ENCODE measurements at places on chromosomes 2 and 18. TPM values are rescaled to one million over a fixed set of nuclear protein-coding genes. Genes with fewer than 3 reads are reported as not detected.

CELF4 gene
- total RNA-seq = not detected

- no peak overlapping the region for H3K4me3 ChIP-seq
- H3K36me3 ChIP-seq = no peaks in the 10 kb centered on the region
- no peaks in the 10 kb centered on the region for H3K27me3 ChIP-seq
- H3K4me1 ChIP-seq = peaks cover 8% of the 10 kb centered on the region
These were observed 2.1 kb upstream of the TCF7L1 start for GRCh38 chr2:85131116-85131515.

DNA sequence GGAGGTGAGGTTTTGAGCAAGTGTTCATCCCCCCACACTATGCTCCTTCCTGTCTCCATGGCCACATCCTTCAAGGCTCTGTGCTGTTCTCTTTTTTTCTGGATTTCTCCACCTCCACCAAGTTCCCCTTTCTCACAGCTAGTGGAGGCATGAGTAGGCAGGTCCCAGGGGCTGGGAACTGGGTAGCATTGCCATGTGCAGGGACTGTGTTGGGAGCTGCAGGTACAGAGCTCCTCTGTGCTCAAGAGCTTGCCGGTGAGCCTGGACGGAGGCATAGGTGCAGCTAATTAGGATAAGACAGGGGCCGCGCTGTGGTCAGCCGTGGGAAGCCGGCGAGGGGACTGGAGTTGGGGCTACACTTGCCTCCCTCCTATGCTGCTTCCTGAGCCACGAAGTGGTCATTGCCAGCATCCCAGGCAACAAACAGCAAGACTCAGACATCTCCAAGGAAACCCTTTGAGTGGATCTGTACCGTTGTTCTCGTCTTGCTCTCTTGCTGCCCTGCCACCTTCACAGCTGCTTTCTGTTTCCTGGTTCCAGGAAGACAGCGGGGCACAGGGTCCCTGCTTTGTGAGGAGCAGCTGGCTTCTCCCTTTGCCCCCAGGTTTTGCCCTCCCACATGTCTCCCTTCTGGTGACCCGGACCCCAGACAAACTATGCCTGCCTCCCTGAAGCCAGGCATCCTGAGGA, 36.9 kb downstream of the ATOH8 start:
- H3K27ac ChIP-seq = peak overlapping the region; percentile 79
- H3K4me1 ChIP-seq = peaks cover 95% of the 10 kb centered on the region
- no peaks in the 10 kb centered on the region for H3K27me3 ChIP-seq

KIAA1328 gene
- 14.4 TPM for total RNA-seq

GRCh38 chr2:207625014-207625907, at the start of gene METTL21A:
Gene METTL21A (minus strand): TSS chr2:207625394. CDS start chr2:207624375, 1,019 bp downstream.
- H3K27me3 ChIP-seq = no peaks in the 10 kb centered on the region
- peak within 1 kb of the TSS; percentile 86 for H3K27ac ChIP-seq
- H3K4me1 ChIP-seq = no peaks in the 10 kb centered on the region
- peak within 1 kb of the TSS; percentile 98 for H3K4me3 ChIP-seq
- peaks cover 3% of the 10 kb centered on the region for H3K36me3 ChIP-seq

RIT2 gene
- not detected for total RNA-seq

NPPC gene
- total RNA-seq = not detected

DNA sequence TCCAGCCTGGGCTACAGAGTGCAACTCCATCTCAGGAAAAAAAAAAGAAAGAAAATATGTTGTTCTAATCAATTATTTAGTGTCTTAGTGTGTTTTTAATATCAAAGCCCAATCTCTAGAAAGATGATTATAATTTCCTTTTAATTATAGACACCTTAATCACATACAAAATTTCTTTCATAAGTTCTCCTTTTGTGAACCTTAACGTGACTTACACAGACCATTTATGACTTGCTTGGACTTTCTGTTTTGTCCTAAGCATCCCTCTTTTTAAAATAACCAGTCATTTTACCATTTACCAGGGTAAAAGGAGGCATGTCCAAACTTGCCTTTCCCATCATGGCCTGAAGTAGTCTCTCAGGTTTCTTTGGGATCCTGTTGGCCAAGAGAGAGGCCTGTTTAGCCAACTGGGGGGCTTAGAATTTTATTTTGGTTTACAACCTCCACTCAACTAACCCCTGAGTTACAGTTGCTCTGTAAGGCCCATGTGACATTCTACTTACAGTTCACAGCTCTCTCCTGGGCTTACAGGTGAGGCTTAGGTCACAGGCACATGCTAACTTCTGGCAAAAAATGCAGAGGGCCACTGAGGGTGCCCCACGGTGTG, 23.9 kb upstream of the GPR155 start:
- no peak overlapping the region for H3K4me3 ChIP-seq
- H3K4me1 ChIP-seq = no peaks in the 10 kb centered on the region
- DNase-seq = no peak
- H3K27me3 ChIP-seq = no peaks in the 10 kb centered on the region
- no peaks in the 10 kb centered on the region for H3K36me3 ChIP-seq
- H3K27ac ChIP-seq = no peak overlapping the region

DNA sequence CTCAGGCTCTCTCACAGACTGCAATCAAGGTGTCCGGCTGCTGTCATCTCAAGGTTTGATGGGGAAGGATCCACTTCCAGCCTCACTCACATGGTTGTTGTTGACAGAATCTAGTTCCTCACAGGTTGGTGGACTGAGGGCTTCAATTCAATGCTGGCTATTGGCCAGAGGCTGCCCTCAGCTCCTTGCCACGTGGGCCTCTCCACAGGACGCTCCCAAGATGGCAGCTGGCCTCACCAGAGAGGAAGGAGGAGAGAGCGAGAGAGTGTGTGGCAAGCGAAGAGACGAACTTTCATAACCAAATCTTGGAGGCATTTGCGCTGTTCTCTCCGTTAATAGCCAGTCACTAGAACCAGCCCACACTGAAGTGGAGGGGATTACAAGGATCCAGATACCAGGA, 13.5 kb upstream of the DNMT3A start:
- H3K36me3 ChIP-seq = no peaks in the 10 kb centered on the region
- H3K27me3 ChIP-seq = no peaks in the 10 kb centered on the region
- no peak overlapping the region for H3K4me3 ChIP-seq
- no peak overlapping the region for H3K27ac ChIP-seq

GRCh38 chr2:88856409-88857135, 165.1 kb downstream of the RPIA start:
- H3K27me3 ChIP-seq = no peaks in the 10 kb centered on the region
- H3K4me1 ChIP-seq = no peaks in the 10 kb centered on the region
- no peak overlapping the region for H3K4me3 ChIP-seq
- no peaks in the 10 kb centered on the region for H3K36me3 ChIP-seq

GPR55 gene
- not detected for total RNA-seq

- no peaks in the 10 kb centered on the region for H3K27me3 ChIP-seq
- no peak for DNase-seq
- peaks cover 7% of the 10 kb centered on the region for H3K4me1 ChIP-seq
- no peak overlapping the region for H3K4me3 ChIP-seq
These were observed 25.1 kb downstream of the CDK15 start for GRCh38 chr2:201831469-201831868.

GRCh38 chr2:73250872-73251846, 17.1 kb downstream of the CCT7 start:
- no peak for DNase-seq
- no peak overlapping the region for H3K4me3 ChIP-seq
- H3K36me3 ChIP-seq = peaks cover 68% of the 10 kb centered on the region
- H3K27ac ChIP-seq = no peak overlapping the region

- H3K4me1 ChIP-seq = no peaks in the 10 kb centered on the region
- no peak overlapping the region for H3K4me3 ChIP-seq
- H3K27me3 ChIP-seq = no peaks in the 10 kb centered on the region
- no peaks in the 10 kb centered on the region for H3K36me3 ChIP-seq
- no peak overlapping the region for H3K27ac ChIP-seq
These were observed 306.6 kb upstream of the VWC2L start for GRCh38 chr2:214104219-214104618.

DNA sequence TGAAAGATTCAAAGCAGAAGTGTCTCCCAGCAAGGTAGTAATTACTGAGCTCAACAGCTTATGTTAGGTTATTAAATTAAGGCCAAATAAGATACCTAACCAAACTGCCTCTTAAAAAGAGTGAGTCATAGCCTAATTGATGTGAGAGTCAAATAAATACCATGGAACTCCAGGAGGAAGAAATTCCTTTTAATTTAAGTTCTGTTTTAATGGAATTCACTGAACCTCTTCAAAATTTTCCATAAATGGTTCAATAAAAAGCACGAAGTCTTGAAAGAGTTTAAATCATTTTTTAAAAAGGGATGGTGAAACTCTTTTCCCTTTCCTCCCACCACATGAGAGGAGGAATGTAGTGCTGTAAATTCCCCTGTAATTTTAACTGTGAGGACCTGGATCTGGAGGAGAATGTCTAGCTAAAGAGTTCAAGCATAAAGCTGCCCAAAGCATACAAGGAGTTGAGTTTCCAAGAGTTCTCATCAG, 180.8 kb upstream of the MMADHC start:
- H3K4me3 ChIP-seq = no peak overlapping the region
- H3K4me1 ChIP-seq = peaks cover 2% of the 10 kb centered on the region
- DNase-seq = no peak
- H3K36me3 ChIP-seq = no peaks in the 10 kb centered on the region
- H3K27me3 ChIP-seq = no peaks in the 10 kb centered on the region

DNA sequence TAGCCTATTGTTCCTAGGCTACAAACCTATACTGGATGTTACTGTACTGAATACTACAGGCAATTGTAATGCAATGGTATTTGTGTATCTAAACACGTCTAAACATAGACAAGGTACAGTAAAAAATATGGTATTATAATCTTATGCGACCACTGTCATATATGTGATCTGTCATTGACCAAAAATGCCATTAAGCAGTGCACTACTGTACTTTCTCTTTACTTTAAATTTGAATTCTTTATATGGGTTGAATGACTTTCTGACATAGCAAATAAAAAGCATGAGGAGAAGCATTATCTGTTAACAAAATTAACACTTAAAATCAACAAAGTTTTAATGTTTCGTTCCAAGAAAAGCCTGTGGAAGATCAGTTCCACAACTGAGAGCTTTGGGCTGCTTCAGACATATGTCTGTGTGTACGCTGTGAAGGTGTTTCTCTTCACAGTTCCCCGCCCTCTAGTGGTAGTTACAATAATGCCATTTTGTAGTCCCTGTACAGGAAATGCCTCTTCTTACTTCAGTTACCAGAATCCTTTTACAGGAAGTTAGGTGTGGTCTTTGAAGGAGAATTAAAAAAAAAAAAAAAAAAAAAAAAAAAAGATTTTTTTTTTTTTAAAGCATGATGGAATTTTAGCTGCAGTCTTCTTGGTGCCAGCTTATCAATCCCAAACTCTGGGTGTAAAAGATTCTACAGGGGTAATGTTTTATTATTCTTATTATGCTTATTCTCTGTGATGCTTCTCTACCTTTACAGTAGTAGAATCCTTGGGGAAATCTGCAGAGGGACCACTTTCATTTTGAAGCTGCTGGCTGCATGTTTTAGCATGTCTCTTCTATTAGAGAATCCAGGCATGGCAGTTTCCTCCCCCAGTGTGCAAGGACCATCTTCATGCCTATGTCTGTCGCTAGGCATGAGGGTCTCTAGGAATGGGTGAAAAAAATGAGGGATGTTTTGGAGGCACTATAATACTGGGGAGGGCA, 54.5 kb downstream of the SCN2A start:
- DNase-seq = no peak
- H3K4me3 ChIP-seq = peak overlapping the region; percentile 27
- no peaks in the 10 kb centered on the region for H3K4me1 ChIP-seq
- H3K27ac ChIP-seq = no peak overlapping the region

CTAGE1 gene
- total RNA-seq = not detected

- H3K36me3 ChIP-seq = no peaks in the 10 kb centered on the region
- no peak for DNase-seq
- H3K4me3 ChIP-seq = no peak overlapping the region
- no peak overlapping the region for H3K27ac ChIP-seq
- H3K27me3 ChIP-seq = no peaks in the 10 kb centered on the region
- H3K4me1 ChIP-seq = no peaks in the 10 kb centered on the region
These were observed 48.9 kb downstream of the CHST9 start for GRCh38 chr18:27136208-27136535.

DLGAP1 gene
- total RNA-seq = 7.3 TPM

GRCh38 chr2:224994242-224994823, 47.9 kb downstream of the DOCK10 start:
- no peaks in the 10 kb centered on the region for H3K27me3 ChIP-seq
- no peaks in the 10 kb centered on the region for H3K36me3 ChIP-seq
- H3K4me1 ChIP-seq = no peaks in the 10 kb centered on the region
- H3K4me3 ChIP-seq = no peak overlapping the region
- DNase-seq = no peak
- H3K27ac ChIP-seq = no peak overlapping the region

- H3K27ac ChIP-seq = no peak overlapping the region
- no peaks in the 10 kb centered on the region for H3K27me3 ChIP-seq
- H3K4me1 ChIP-seq = no peaks in the 10 kb centered on the region
- no peak for DNase-seq
- no peak overlapping the region for H3K4me3 ChIP-seq
These were observed 204.5 kb upstream of the RBBP8 start for GRCh38 chr18:22728481-22729105.

DNA sequence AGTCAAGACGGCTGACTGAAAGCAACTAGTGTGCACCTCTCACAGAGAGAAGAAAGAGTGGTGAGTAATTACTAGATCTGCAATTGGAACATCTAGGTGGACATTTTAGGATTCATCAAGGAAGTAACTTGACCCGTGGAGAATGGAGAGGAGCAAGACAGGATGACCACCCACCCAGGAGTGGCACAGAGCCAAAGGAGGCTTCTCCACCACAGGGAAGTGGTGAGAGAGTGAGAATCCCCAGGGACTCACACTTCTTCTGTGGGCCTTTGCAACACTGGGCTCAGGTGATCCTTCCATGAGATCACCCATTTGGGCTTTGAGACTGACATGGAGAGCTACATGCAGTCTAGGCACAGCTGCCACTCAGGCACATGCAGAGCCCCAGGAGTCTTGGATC, 132.8 kb upstream of the GALNT5 start:
- no peaks in the 10 kb centered on the region for H3K27me3 ChIP-seq
- H3K27ac ChIP-seq = no peak overlapping the region
- no peaks in the 10 kb centered on the region for H3K36me3 ChIP-seq
- no peak for DNase-seq

CXCR1 gene
- total RNA-seq = 4.4 TPM

PDCD1 gene
- total RNA-seq = 0.68 TPM

DNA sequence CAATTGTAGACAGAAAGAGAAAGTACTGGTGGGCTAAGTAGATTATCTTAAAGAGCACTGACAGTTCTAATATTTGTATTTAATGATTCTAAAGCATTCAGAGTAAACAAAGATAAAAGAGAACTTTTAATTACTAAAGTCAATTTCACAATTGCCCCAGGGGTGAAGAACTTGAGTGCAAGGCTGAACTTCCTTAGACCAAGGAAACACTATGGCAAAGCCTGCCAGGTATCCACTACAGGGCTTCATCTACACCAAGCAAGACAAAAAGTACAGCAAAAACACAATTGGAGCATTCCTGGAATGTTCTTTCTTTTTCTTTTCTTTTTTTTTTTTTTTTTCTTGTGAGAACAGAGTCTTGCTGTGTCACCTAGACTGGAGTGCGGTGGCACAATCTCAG, 46.9 kb upstream of the NDUFV2 start:
- H3K4me1 ChIP-seq = peaks cover 4% of the 10 kb centered on the region
- peak overlapping the region; percentile 58 for H3K27ac ChIP-seq
- no peak for DNase-seq
- H3K36me3 ChIP-seq = no peaks in the 10 kb centered on the region
- H3K4me3 ChIP-seq = no peak overlapping the region

All from thoracic aorta (tissue), 2 donors.